ENCODE measurements at places on chromosomes 16 and 17.

DNA sequence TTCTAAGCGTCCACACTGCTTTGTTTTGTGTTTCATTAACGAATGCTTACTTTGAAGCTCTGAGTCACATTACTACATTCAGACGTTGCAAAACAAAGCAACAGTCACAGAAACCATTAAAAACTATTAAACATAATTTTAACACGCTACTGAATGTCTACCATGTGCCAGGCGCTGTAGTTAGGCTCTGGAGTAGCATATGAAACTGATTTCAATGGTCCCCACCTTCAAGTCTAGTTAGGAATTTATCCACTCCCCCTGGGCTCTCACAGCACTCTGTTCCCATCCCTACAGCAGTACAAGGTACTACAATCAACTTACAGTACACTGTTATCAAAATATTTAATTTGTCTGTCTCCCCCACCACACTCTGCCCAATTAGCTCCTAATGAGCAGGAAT is 631 bp downstream of the UTP6 start:
- no peak for DNase-seq

GRCh38 chr16:53925107-53925410 is 221.1 kb downstream of the FTO start:
- DNase-seq: no peak

GRCh38 chr16:84531671-84532111 is 27.2 kb upstream of the MEAK7 start:
- DNase-seq: no peak

DNA sequence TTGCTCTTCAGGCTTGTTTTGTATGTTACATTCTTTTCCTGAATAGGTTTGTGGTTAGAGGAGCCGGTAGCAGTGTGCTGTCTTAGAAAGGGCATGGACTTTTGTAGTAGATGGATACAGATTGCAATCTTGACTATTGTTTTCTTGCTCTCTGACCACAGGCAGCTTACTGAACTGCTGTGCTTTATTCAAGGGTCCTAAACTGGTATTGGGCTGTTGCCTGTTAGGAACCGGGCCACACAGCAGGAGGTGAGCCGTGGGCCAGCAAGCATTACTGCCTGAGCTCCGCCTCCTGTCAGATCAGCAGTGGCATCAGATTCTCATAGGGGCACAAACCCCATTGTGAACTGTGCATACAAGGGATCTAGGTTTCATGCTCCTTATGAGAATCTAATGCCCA is 373.9 kb downstream of the CPPED1 start:
- DNase-seq: no peak

DNA sequence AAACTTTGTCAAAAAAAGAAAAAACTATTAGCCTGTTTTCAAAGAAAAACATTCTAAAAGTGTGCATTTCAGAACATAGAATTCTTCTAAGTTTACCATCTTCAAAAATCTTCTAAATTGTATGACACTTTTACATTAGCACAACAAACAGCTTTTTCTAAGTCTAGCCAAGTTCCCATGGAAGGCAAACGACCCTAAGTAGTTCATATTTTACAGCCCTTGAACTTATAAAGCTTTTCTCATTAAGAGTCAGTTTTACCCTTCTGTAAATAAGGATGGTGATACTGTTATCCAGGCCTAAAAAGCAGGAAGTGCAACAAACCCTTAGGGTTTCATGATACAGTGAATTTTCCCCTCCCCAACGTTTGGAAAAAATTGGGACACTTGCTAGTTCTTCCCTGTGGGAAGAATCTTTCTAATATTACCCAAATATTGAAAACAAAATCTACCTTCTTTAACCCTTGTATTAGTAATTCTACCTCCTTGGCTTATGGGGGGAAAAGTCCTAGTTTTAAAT is 4.0 kb upstream of the ARL6IP1 start:
- DNase-seq: no peak

DNA sequence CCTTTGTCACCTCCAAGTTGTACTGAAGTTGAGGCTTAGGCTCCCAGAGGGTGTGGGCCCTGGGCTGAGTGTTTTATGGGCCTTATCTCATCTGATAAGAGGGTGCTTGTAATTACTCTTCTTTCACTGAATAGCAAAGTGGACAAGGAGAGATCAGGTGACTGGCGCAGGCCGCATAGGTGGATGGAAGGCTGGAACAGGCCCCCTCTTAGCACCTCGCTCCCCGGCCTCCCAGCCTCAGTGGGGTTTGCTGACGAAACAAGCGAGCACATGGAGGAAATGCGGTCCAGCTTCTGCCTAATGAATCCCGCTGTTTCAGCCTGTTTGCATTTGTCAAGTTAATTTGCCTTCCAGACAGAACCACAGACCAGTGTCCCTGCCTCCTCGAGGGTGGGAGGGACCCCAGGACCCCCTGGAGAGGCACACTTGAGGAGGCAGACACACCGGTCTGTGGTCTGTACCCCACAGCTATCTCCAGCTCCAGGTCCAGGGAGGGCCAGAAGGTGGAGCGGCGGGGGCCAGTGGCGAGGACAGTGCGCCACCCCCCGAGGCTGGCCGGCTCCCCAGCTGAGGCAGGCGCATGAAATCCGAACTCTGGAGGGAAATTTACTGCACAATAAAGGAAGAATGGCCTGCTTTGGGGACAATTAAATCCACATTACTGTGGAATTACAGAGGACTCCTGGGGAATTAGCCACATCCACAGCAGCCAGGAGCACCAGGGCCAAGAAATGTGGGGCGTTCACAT is 123.4 kb downstream of the NTN1 start:
- no peak for DNase-seq

DNA sequence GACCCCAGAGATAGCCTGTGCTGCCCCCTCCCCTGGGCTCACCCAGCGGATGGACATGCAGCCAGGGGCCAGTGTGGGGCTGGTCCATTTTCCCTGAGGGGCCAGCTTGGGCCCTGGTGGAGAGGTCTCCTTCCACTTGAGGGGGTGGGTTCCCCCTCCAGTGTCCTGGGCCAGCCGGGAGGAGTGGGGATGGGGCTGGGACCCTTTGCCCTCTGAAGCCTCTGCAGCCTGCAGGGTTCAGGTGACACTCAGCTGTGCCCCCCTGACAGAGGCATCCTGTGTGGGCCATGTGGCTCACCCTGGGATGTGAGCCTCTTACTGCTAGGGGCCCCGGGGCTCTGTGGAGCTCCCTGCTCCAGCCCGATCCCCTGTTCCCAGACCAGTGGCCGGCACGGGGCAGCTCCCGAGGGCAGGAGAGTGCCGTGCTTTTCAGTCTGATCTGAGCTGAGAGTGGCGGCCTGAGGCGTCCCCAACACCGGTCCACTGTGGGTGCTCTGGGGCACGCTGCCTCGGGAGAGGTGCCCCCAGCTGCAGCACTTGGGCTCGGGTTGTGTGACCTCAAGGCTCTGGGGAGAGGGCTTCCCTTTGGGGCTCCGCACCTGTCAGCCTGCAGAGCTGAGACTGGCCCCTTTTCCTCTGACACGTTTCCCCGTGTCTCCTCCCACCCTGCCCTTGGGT is 439 bp upstream of the GNG13 start:
- DNase-seq: no peak

DNA sequence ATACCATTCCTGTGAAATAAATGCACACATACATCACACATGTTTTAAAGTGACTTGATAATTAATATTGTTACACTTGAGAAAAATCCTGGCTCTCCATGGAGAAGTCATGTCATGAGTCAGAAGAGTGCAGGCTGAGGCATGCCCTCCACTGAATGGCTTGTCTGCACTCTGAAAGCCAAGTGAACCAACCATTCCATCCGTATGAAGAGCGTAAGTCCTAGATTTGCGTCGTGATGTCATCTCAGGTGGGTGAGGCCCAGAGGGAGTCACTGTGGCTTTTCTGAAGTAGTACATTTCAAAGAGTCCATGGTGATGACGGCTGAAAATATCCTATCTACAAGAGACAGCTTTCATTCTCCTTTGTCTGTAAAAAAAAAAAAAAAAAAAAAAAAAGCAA is 83.5 kb upstream of the IRX5 start:
- peak; percentile 27 for DNase-seq

DNA sequence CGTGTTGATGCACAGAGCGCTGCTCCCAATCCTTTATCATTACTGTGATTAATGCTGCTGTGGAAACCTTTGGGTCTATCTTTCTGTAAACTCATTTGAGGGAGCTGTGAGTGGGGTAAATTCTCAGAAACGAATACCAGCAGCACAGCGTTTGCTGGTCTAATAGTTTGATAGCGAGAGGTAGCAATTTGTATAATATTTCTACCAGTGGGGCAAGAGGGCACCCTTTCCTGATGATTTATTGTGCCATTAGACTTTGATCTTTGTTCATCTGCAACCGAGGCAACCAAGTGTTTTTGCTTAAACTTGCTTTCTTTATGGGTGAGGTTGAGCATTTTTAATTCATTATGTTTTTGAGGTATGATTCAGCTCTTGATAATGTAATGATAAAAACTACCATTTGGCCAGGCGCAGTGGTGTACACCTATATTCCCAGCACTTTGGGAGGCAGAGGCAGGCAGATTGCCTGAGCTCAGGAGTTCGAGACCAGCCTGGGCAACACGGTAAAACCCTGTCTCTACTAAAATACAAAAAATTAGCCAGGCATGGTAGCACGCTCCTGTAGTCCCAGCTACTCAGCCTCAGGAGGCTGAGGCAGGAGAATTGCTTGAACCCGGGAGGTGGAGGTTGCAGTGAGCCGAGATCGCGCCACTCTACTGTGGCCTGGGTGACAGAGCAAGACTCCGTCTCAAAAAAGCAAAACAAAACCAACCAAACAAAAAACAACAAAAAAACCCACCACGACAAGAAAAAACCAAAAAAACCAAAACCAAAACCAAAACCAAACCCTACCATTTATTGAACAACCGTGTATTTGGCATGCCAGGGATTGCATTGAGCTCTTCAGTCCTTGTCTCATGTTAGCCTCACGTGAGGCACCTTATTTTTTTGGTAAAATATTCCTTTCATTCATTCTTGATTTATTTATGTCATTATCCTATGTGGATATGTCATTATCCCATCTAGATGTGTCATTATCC is 81.5 kb downstream of the PLCG2 start:
- no peak for DNase-seq

DNA sequence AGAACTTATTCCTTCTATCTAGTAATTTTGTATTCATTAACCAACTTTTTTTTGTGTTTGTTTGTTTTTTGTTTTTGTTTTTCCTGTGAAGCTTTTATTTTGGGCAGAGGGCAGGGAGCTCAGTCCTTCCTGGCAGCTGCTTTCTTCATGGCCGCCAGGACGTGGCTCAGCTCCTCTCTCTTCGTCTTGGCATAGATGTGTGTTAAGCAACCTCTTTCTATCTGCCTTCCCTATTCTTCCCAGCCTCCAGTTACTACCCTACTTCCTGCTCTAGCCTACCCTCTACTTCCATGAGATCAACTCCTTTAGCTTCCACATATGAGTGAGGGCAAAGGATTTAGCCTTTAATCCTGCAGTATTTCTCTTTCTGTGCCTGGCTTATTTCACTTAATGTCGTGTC is 8.2 kb upstream of the BRD7 start:
- DNase-seq: no peak

DNA sequence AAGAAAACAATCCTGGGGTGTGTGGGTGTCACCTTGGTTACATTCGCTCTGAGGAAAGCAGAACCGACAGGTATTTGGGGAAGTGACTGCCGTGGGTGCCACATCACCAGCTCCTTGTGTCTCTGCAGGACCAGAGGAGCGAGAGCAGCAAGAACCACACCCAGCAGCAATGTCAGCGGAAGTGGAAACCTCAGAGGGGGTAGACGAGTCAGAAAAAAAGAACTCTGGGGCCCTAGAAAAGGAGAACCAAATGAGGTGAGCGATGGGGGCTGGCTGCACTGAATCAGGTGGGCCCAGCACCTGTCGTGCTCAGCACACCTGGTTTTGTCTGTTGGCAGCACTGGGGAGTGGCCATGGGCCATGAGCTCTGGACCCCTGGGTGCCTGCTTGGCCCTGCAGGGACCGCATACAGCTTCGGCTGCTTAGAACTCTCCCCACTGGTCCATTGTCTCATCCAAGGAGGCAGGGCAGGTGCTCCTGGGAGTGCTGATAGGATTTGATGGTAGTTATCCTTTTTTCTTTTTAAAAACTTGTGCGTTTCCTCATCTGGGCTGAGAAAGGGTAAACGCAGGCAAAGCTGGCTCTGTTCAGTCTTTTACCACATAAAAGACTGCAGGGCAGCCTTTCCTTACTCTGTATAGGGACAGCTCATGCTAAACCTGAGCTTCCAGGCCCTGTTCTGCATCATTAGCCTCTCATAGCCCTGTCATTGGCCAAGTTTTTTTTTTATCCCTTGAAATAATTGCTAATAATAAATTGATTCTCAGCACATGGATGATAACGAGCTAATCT is 29.4 kb downstream of the HMOX2 start:
- DNase-seq: peak; percentile 30

GRCh38 chr16:91484-91883 is 13.5 kb downstream of the MPG start:
- no peak for DNase-seq

DNA sequence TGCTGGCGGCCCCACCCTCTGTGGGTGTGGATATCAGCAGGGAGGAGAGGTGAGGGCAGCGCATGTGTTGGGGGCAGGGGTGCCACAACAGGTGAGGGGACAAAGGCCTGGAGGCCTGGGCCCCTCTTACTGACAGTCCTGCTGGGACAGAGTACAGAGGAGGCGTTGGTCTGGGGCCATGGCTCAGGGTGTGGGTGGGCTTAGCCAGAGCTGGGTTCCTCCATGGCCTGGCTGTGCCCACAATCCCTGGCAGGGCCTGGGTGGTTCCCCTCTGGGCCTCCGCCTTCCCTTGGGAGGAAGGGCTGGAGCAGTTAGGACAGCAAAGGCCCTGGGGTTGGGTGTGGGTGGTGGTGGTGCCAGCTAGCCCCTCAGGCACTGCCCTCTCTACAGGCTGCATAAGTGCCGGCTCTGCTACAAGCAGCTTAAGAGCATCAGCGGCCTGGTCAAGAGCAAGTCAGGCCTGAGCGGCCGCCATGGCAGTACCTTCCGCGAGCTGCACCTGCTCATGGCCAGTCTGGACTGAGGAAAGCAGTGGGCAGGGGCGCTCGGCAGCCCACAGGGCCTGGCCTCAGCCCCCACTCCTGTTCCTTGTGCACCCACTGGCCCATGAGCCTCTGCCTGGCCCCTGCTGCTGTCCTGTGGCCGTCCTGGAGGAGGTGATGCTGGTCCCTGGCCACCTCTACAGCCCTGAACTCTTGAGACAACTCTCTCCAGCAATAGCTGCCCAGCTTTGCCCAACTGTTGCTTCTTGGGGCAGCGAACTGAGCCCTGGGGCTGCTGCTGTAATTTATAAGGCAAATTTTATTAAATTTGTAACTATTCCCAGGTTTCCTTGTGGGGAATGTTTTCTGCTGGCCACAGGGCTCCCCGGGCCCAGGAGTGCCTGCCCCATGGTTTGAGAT is 21.1 kb downstream of the KATNB1 start:
- DNase-seq: no peak

- DNase-seq: peak; percentile 69
These were observed 26.6 kb downstream of the N4BP1 start for GRCh38 chr16:48583075-48584065.
